ENCODE measurements at places on chromosomes 13 and 19. TPM values are rescaled to one million over a fixed set of nuclear protein-coding genes. Genes with fewer than 3 reads are reported as not detected.

Gene RNF6
- 51.3 TPM for total RNA-seq

DNA sequence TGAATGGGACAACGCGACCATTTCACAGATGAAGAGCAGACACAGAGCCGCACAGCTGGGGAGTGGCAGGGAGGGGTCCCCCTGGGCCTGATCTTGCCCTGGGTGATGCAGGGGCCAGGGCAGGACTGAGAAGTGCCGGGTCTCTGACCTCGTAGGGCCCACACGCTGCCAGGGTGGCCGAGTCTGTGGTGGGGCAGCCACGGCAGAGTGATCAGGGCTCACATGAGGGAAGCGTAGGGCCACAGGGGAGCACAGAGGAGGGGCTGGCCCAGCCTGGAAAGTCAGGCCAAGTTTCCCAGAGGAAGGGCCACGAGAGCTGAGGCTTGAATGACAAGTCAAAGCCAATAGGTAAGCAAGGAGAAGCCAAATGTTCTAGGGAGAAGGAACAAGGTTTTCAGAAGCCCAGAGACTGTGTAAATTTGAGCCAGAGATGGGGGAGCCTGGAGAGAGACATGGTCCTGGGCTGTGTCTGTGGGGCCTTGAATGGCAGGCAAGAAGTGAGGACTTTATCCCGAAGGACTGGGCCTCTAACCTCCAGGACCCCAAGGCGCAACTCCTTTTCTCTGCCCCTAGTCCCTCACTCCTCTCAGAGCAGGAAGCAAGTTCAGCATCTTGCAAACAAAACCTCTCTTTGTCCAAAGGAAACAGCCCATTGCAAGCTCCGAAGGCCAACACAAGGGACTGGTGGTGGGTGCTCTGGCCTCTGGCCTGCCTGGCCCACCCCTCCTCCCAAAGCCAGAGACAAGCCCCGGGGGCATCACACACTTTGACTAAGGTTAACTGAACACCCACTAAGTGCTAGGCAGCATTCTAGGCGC, 31.7 kb upstream of the FXYD3 start:
- DNase-seq: no peak

GRCh38 chr13:113669755-113670341, 2.8 kb downstream of the GRK1 start:
- no peak for DNase-seq

- no peak for DNase-seq
These were observed 382.8 kb downstream of the FOXO1 start for GRCh38 chr13:40283666-40284065.

Gene SHC2
- total RNA-seq: 7.6 TPM

- DNase-seq: no peak
These were observed 96.5 kb downstream of the DHRS12 start for GRCh38 chr13:51707461-51707860.

GRCh38 chr13:73189776-73190175, 131.0 kb downstream of the KLF5 start:
- no peak for DNase-seq

DNA sequence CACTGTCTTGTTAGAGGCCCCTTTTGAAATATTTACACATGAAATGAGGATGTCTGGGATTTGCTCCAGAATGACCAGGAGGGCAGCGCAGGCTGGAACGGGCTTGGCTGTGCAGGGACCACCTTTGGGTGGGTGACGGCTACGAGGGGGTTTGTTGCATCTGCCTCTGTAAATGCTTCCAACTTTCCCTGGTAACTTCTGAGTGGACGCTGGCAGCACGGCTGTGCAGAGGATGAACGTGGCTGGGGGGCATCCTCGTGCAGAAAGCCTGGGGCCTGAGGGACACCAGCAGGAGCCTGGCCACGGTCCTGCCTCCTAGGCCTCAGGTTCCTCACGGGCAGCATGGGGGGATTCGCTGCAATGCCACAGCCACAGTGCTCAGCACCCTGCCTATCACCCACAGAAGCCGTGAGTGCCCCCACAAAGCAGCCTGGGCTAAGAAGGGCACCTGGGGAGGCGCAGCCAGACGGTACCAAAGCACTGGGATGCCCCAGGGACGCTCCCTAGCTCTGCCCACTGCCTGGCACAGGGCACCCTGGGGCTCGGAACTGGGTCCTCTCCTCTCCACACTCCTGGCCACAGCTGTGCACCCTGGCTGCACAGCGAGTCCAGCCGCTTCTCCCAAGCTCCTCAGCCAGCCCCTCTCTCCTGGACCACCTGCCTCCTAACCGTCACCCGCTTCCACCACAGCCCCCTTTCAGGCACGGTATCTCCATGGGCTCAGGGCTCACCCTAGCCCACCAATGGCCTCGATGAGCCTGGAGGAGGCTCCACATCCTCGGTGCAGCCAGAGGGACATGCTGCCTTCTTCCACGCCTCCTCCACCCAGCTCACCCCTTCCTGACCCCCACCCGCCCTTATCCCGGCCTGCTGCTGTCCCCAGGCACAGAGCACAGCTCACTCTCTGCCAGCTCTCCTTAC, 44.5 kb downstream of the MLLT1 start:
- no peak for DNase-seq

Gene ZNF682
- 2.3 TPM for total RNA-seq

Measured in dermis microvascular lymphatic vessel endothelial cell (primary cell).